ENCODE measurements at places on chromosomes 13 and 19.

GRCh38 chr13:40341096-40341471, 325.4 kb downstream of the FOXO1 start:
- DNase-seq, result no peak

DNA sequence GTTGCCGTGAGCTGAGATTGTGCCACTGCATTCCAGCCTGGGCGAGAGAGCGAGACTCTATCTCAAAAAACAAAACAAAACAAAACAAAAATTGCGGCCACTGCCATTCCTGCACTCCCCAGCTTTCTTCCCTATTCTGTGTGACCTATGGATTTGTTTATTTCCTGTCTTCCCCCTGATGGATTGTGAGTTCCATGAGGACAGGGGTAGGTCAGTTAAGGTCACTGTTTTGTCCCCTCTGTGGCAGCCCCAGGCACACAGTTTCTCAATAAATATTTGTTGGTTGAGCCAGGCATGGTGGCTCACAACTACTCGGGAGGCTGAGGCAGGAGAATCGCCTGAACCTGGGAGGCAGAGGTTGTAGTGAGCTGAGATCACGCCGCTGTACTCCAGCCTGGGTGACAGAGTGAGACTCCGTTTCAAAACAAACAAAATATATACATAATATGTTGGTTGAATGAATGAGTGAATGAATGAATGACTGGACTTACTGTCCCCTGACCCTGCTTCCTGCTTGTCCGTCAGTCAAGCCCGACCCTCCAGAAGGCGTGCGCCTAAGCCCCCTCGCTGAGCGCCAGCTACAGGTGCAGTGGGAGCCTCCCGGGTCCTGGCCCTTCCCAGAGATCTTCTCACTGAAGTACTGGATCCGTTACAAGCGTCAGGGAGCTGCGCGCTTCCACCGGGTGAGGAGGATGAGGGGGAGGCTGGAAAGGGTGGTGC, 5.0 kb downstream of the EBI3 start:
- no peak for DNase-seq

- peak; percentile 67 for DNase-seq
These were observed 15.3 kb downstream of the TTYH1 start for GRCh38 chr19:54430306-54431254.

DNA sequence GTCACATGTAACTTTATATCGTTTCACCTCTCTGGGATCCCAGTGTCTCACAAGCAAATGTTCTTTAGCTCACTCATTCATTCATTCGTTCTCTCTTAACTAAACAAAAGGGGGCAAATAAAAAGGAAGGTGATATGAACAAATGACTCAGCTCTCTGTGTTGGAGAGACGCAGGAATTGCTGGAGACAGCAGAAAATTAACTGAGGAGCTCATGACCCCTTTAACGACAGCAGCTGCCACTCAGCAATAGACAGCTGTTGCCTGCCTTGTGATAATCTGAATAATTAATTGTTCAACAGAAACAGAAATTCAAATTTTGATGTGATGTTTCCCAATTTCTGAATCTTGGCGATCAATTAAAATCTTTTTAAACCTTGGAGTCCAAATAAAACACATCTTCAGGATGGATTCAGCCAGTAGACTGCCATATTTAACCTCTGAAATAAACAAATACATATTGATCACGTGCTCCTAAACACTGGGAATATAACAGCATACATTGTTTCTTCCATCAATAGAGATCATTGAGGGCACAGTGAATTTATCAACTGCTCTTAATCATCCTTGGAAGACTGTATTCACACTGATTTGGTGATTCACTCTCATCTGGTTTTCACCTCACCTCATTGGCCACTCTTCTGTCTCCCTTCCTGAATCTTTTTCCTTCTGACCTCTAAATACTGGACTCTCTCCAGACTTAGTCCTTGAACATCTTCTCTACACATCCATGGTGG, 63.3 kb downstream of the MBNL2 start:
- DNase-seq, result no peak

- DNase-seq, result peak; percentile 12
These were observed 115.3 kb downstream of the LRCH1 start for GRCh38 chr13:46668302-46668720.

GRCh38 chr19:48186541-48186991, 16.1 kb downstream of the ZSWIM9 start:
- DNase-seq, result no peak

DNA sequence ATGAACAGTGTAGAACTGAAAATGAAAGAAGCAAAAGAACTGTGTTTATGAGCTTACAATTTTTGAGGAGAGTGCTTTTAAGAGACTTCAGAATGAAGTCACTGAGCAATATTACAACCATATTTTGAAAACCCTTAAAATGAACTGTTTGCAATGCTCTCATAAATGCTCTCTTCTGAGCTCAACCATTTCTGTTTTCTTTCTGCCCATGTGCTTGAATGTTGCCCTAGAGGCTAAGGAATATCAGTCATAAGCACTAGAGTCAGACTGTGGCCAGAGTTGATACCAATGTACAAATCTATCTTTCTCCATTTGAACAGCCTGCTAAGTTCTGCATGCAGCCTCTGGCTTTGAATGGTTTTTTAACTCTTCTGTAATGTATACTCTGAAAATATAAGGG, 1092.8 kb downstream of the PCDH9 start:
- no peak for DNase-seq

- DNase-seq, result no peak
These were observed 41.0 kb upstream of the CNMD start for GRCh38 chr13:52780611-52781010.

- no peak for DNase-seq
These were observed 65.3 kb downstream of the ABCC4 start for GRCh38 chr13:95235974-95236373.

DNA sequence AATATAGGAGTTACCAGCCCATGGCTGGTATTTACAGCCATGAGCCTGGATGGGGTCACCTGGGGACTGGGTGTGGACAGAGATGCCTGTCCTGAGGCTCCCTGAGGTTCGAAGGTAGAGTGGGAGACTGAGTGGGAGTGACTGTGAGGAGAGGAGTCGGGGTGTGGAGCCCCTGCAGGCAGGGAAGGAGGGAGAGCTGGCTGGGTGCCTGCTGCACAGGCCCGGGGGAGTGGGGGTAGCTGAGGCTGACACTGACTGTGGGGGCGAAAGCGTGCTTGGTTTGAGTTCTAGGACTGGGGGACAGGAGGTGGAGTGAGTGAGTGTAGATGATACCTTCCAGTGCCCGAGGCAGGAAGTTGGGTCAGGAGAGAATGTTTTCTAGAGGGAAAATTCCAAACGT, 7.1 kb downstream of the RAB11B start:
- no peak for DNase-seq

DNA sequence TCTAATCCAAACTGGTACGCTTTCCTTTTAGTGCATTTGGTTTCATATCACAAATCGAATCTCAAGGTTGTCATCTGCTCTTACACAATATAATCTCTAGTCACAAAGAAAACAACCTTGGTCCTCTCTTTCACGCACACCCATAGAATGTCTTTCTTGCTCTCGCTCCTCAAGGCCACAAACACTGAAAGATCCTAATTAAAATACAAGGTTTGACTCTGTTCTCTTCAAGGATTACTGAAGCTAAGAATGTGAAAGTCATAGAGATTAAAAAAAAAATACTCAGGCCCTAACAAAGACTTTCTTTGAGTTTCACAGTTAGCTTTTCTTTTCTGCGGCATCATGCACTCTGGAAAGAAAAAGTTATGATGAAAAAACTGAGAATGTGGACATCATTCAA, 891.5 kb downstream of the EFNB2 start:
- no peak for DNase-seq

- DNase-seq, result peak; percentile 36
These were observed 452 bp downstream of the PIAS4 start for GRCh38 chr19:4007836-4008539.

DNA sequence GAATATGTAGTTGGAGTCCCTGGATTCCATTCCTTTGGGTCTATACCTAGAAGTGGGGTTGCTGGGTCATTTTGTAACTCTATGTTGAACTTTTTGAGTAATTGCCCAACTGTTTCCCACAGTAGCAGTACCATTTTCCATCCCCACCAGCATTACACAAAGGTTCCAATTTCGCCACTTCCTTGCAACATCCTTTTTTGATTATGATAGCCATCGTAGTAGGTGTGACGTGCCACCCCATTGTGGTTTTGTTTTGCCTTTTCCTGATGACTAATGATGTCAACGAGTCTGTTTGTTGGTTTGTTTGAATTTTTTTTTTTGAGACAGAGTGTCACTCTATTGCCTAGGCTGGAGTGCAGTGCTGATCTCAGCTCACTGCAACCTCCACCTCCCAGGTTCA, 3.3 kb upstream of the PEX11G start:
- peak; percentile 75 for DNase-seq

GRCh38 chr19:37470216-37470615, 1.1 kb downstream of the ZNF570 start:
- no peak for DNase-seq

- DNase-seq, result no peak
These were observed 630.5 kb upstream of the SLITRK6 start for GRCh38 chr13:86429756-86430155.

GRCh38 chr19:46081928-46082727, 41.3 kb upstream of the IGFL4 start:
- DNase-seq, result peak; percentile 31

- no peak for DNase-seq
These were observed 44.4 kb upstream of the WDFY2 start for GRCh38 chr13:51539887-51540286.
